ENCODE measurements at places on chromosomes 6 and 20.

- no peak for DNase-seq
Observed at GRCh38 chr6:115890238-115890637, 170.5 kb downstream of the FRK start.

DNA sequence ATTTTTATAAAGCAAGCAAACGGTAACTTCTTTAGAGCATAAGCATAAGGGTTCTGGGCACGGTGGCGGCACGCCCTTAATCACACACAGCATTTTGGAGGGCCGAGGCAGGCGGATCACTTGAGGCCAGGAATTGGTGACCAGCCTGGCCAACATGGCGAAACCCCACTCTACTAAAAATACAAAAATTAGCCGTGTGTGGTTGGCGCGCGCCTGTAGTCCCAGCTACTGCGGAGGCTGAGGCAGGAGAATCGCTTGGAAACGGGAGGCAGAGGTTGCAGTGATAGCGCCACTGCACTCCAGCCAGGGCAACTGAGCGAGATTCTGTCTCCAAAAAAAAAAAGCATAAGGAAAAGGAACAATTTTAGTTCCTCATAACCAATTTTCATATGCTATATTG lies 2.6 kb downstream of the SENP6 start:
- DNase-seq: no peak

- DNase-seq: no peak
Observed at GRCh38 chr6:135299256-135299655, 118.1 kb downstream of the MYB start.

- no peak for DNase-seq
Observed at GRCh38 chr20:12063106-12063684, 145.5 kb downstream of the BTBD3 start.

- no peak for DNase-seq
Observed at GRCh38 chr6:56314683-56315523, 67.5 kb upstream of the COL21A1 start.

- DNase-seq: no peak
Observed at GRCh38 chr6:137927777-137928218, 60.7 kb downstream of the TNFAIP3 start.

Data from hippocampal formation (tissue), 2 donors.